ENCODE measurements at places on chromosomes 7 and 10. TPM values are rescaled to one million over a fixed set of nuclear protein-coding genes. Genes with fewer than 3 reads are reported as not detected.

DNA sequence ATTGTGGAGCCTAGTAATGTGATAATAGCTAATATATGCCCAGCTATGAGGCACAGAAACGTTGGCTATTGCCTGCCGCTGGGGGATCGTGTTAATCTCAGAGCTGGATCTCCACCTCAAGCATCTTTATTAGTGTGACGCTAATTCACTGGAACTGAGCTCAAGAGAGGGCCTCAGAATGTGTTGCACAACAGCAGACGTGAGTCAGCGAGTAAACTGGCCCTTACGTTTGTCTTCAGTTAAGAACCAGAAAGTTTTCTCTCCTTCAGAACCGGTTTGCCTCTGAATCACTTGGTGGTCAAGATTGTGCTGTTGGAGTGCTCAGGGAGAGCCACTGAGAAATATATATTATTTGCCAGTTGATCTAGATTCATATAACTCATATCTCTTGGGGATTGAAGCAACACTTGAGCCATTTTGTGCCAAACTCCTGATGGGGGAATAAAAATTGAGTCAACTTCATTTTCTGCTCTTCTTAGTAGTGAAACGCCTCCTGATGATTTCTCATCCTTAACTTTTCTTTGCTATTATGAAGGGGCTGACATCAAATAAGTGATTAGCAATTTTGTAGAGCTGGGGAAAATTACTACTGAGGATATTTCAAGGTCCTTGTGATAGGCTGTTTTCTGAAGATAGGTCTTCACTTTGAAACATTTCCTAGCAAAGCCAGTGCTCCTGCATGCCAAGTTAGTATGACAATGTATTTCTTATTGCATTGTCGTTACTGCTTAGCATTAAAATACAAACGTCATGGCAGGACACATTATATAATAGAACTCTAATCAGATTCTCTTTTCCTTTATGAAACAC, 22.3 kb downstream of the BZW2 start:
- peak; percentile 89 for DNase-seq

- no peak for DNase-seq
These were observed 349.1 kb downstream of the TCERG1L start for GRCh38 chr10:130962240-130963051.

DNA sequence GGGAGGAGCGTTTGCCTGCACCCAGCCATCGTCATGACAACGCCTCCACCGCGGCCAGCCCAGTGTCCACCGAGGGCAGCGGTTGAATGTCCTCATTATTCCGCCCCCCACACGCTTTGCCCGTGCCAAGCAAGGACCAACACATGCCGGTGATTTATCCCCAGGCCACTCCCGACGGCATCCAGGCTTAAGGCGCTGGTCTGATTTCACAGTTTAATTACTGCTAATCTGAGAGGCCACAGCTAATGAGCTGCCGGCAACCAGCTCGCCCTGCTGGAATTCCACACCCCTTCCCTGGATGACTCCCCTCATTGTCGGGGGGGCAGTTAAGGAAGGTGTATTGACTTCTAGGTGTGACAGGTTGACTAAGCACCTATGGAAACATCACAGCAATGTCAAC, 432.3 kb downstream of the DNAJB6 start:
- DNase-seq = no peak

DNA sequence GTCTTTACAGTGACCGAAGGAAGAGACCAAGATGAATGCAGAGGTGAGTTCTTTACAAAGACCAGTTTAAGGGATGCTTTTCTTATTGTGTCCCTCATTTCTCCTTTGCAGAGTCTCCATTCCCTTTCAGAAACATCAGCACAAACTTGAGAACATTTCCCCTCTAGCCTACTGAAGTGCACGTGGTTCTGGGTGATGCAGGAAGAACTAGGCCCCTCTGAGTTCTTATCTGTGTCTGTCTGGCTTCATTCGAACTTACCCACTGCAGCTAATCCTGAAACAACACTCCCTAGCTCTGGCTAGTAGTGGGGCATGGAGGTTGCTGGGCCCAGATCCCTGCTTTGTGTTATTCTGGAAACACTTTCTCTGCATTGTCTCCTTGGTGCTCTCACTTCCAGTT, 12.6 kb downstream of the BLVRA start:
- DNase-seq = no peak

Gene OIT3
- total RNA-seq = 1.4 TPM

Gene GNAT3
- total RNA-seq = not detected

Gene FXYD4
- not detected for total RNA-seq
